Activated CD4-positive, CD25-positive, alpha-beta regulatory T cell treated with anti-CD3 and anti-CD28 coated beads, Interleukin-2, amount 50 U/mL, for 24 hours (primary cell): ENCODE measurements at places on chromosomes 7 and 10.

GRCh38 chr7:121530227-121531174, 134.4 kb upstream of the FAM3C start:
- peak; percentile 98 for ATAC-seq

DNA sequence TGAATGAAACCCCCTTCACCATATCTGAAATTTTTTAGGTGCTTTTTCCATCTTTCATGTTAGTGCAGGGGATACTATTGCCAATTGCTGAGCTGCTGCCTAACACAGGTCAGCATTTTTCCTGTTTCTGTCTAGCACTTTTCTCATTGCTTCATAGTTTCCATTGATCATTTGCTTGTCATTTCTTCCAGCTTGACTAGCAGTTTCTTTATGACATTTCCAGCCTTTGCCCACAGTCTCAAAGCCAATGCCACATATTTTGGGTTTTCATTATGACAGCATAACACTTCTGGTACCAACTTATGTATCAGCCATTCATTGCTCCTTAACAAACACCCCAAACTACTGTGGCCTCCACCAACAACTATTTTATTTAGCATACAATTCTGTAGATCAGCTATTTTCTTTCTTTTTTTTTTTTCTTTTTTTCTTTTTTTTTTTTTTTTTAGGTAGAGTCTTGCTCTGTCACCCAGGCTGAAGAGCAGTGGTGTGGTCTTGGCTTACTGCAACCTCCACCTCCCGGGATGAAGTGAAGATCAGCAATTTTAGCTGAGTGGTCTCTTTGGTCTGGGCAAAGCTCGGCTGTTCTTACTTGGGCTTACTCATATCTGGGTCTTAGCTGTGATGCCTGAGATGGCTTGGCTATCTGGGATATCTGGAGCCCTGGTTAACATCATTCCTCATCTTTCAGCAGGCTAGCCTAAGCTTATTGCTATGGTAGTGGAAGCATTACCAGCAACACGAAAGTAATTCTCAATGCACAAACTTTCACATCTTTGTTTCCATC, 102.3 kb downstream of the EPC1 start:
- ATAC-seq, result peak; percentile 95

DNA sequence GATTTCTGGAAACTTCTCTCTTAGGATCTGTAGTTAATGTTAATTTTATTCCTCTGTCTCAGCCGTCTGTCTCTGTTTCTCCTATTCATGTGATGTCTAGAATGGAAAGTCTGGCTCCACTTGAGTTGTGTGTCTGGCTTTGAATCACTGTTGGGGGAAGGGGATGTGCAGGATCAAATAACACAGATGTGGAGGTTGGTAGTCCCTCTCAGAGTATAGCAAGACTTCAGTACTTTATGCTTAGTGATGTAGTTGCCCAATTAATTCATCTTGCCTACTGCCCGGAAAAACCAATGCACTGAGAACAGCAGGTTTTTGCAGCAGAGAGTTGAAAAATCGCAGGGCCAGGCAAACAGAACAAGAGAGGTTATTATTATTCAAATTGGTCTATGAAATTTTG, 79.2 kb downstream of the PHTF2 start:
- ATAC-seq, result no peak

DNA sequence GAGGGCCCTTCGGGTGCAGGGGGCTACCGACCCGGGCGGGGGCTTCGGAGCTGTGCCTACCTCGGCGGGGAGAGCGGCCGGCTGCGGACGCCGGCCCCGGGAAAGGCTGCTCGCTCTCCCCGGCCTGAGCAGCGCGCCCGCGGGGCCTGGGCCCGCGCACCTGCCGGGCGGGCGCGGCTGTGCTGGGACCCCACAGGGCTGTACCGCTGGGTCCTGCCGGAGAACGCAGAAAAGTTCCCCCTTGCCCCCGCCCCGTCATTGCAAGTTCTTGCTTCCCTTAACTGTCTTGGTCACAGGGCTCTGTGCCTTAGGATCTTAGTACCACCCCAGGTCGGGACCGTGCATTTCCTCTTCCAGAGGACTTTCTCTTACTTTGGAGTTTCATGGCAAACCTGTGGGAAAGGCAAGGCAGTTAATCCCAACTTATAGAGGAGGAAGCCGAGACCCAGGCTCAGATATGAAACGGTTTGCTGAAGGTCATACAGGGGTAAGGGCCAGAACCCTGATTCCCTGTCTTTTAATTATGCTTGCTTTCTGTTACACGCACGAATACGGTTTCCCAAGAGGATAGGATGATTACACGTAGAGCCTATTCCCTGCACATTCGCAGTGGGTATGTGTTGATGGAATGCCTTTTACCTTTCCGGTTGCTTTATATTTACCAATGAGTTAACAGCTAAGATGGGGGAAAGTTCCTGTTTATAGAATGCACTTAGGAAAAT, 652 bp downstream of the PCGF5 start:
- ATAC-seq, result peak; percentile 23

DNA sequence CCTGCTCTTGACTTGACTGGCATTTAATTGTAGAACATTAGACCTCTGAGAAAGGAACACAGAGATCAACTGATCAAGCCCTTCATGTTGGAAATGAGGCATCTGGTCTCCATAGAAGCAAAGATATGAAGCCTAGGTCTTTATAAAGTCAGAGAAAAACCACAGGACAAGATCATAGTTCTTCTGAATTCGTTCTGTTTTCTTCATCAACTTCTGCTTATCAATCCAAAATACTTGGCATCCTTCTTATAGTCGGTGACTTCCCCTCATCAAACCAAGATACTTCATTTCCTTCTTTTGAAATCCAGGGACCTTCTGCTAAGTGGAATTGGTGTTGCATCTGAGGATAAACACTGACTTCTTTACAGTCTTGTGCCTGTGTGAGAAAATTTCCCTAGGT, 77.1 kb upstream of the PRKCQ start:
- ATAC-seq, result no peak

- no peak for ATAC-seq
Measured at GRCh38 chr10:72174297-72174662, 41.5 kb upstream of the ANAPC16 start.

DNA sequence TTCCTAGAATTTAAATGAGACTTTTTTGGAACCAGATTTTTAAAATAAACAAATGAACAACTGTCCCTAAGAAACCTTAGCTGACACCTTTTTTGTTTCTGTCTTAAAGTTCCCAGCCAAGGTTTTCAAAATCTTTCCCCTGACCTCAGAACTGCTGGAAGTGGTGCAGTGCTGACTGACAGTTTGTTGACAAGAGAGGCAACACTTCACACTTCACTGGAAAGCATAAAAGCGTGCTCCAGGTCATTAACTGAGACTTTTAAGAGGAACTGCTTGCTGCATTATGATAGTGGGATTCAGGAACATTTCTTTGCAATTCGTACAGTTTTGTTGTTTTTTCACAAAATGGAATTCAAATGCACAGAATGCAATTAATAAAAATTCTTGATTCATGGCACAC, 36.2 kb downstream of the SYPL1 start:
- no peak for ATAC-seq

- ATAC-seq, result no peak
Measured at GRCh38 chr10:122327237-122328206, 47.0 kb upstream of the PLEKHA1 start.

- no peak for ATAC-seq
Measured at GRCh38 chr7:127813991-127814541, 162.1 kb downstream of the SND1 start.

DNA sequence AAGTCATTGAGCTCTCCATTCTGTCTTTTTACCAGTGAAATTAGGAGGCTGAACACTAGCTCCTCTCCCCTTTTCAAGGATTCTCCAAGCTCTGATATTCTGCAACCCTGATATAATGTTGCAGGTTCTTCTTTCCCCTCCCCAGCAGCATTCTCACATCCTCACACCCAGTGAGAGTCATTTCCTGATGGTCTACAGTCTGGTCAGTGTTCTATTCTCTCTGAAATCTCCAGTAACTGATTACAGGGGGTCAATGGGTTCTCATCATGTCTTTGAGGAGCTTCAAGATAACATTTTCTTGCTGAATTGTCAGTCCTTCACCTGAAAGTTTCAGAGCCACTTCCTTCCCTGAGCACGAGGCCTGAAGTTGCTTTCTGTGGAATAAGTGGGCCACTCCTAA, 299.4 kb downstream of the PTEN start:
- no peak for ATAC-seq

GRCh38 chr7:106588422-106589197, 72.3 kb downstream of the CCDC71L start:
- no peak for ATAC-seq

- ATAC-seq, result no peak
Measured at GRCh38 chr10:130547368-130547767, 411.2 kb downstream of the GLRX3 start.

- peak; percentile 45 for ATAC-seq
Measured at GRCh38 chr10:3761021-3761686, 23.9 kb downstream of the KLF6 start.

- no peak for ATAC-seq
Measured at GRCh38 chr7:19482628-19483027, 226.2 kb downstream of the POLR1F start.

DNA sequence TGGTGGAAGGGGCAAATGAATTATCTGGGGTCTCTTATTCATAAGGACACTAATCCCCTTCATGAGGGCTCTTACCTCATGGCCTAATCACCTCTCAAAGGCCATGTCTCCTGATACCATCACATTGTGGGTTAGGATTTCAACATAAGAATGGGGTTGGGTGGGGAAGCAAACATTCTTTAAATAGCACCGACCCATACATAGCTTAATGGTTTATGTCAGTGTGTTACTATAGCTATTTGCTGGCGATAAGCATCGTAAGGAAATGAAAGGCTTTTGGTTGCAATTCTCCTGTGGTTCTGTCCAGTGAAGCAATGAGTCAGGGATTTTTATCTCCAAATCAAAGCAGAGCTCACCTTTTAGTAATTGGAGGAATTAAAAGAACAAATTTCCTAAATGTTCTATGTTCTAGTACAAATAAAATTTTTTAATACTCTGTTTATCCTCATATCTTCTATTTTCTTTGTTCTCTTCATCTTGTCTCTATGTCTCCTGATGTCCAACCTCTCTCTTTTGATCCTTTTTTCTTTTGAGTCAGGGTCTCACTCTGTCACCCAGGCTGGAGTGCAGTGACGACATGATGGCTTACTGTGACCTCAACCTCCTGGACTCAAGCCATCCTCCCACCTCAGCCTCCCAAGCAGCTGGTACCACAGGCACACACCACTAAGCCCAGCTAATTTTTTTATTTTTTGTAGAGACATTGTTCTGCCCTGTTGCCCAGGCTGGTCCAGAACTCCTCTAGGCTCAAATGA, 57.0 kb upstream of the GLCCI1 start:
- ATAC-seq, result no peak

DNA sequence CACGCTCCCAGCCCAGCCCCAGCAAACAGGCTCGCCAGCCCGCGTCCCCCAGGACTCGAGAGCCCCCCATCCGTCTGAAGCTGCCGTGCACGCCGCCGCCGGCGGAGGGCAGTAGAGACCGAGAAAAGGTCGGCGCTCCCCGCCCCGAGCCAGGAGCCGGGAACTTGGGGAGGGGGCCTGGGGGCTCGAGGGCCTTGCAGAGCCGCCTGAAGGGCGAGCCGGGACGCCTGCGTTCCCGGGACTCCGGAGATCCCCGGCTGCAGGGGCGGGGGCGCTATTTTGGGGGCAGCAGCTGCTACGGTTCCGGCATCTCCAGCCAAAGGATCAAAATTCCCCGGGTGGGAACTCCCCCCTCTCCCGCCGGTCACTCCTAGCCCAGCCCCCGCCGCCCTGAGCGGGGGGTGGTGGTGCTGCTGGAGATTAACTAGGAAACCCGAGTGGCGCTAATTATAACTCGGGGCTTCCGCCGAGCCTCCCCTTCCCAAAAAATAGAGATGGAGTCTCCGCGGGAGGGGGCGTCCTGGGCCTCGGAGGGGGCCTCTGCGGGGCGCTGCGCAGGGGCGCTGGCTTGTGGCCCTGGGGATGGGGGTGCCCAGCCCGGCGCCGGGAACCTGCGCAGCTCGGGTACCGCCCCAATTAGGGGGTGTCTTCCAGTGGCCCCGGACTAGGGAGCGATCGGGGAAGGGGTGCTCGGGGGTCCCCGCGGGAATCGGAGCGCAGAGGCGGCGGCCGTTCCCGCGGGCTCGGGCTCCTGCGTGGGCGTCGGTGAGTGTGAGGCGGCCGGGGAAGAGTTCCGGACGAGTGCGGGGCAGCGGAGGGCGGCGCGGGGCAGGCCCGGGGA, 608 bp downstream of the ACHE start:
- no peak for ATAC-seq

DNA sequence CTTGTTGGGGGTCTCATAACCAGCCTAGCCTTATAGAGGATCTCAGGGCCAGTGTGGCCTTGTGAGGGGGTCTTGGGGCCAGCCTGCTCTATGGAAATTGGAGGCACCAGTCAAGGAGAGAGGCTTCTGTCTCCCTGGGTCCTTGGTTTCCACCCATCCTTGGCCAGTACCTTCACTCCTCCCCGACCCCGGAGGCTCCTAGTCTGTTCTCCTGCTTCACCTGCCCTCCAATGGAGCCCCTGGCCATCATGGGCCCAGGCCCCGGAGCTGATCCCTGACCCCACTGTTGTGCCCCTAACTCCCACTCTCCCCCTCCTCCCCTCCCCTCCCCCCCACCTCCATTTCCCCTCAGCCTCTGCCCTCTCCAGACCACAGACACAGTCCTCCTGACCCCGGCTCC, 29.7 kb downstream of the RASGEF1A start:
- no peak for ATAC-seq

DNA sequence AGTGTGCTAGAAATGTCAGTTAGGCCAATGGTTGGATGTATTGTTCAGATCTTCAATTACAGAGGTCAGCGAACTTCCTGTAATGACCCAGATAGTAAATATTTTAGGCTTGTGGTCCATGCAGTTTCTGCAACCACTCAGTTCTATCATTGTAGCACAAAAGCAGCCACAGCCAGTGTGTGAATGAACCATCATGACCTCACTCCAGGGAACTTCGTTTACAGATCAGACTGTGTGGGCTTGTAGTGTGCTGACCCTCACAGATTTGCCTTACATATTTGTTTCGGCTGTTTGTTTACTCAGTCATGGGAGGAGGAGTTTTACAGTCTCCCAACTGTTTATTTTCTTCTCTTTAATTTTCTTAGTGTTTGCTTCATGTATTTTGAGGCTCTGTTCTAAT, 55.4 kb downstream of the LANCL2 start:
- ATAC-seq, result no peak

DNA sequence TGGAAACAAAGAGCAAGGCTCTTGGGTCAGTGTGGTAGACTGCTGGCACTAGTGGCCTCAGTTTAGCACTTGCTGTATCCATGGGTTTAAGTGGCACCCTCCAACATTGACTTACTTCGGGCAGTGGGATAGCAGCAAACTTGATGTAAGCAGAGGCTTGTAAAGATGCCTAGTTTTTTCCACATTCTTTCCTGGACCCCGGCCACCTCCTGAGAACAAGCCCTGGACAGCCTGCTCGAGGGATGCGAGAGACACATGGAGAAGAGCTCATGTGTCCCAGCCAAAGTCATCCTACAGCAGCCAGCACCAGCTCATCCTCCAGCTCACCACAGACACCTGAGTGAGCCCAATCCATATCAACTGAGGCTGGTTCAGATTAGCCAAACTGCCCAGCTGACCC, 142.7 kb upstream of the PCBD1 start:
- ATAC-seq, result no peak

- ATAC-seq, result no peak
Measured at GRCh38 chr7:999149-999879, 16.3 kb downstream of the CYP2W1 start.

DNA sequence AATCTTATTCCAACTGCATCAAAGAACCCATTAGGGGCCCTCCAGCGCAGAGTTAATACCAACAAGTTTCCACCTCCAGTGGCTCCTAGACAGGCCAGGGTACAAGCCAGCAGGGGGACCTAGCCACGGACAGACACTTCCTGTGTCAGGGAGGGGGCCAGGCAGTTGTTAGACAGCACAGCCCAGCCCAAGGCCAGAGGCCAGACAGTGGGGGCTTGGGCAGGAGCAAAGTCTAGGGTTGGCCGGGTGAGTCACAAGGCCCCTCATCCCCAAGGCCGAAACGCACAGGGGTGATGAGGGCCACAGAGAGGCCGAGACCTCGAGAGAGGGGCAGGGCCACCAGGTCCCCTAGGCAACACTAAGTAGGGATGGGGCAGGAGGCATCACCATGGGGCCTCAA, 19.3 kb upstream of the OPTN start:
- ATAC-seq, result no peak
